ENCODE measurements at places on chromosomes 3 and 15. TPM values are rescaled to one million over a fixed set of nuclear protein-coding genes. Genes with fewer than 3 reads are reported as not detected.

The STRIT1 gene
- not detected for total RNA-seq

The GALNT15 gene
- total RNA-seq: 175 TPM

The SLC22A14 gene
- 0.17 TPM for total RNA-seq

The LRRC31 gene
- not detected for total RNA-seq

The CYP8B1 gene
- not detected for total RNA-seq

The WNT5A gene
- 2.0 TPM for total RNA-seq

The CELSR3 gene
- total RNA-seq: 0.17 TPM

The RPUSD3 gene
- 28.9 TPM for total RNA-seq

The SNURF gene
- total RNA-seq: 5.0 TPM

The SLC12A6 gene
- total RNA-seq: 42.8 TPM

The MNS1 gene
- 0.74 TPM for total RNA-seq

The TM4SF18 gene
- 363 TPM for total RNA-seq

The C15orf62 gene
- 1.0 TPM for total RNA-seq

The HDC gene
- total RNA-seq: not detected

The C15orf40 gene
- 11.9 TPM for total RNA-seq

The SYNM gene
- total RNA-seq: 60.0 TPM

The KLHDC8B gene
- 90.4 TPM for total RNA-seq

The C3orf49 gene
- not detected for total RNA-seq

The ZNF620 gene
- total RNA-seq: 9.7 TPM

The SAMD7 gene
- not detected for total RNA-seq

The CLEC3B gene
- total RNA-seq: 6.3 TPM

The EPB42 gene
- total RNA-seq: not detected

The PIERCE2 gene
- total RNA-seq: 0.85 TPM

Measured in dermis blood vessel endothelial cell (primary cell).